ENCODE measurements at places on chromosomes 3 and 15.

- no peak for DNase-seq
Observed at GRCh38 chr3:159922193-159922840, 66.3 kb upstream of the IL12A start.

DNA sequence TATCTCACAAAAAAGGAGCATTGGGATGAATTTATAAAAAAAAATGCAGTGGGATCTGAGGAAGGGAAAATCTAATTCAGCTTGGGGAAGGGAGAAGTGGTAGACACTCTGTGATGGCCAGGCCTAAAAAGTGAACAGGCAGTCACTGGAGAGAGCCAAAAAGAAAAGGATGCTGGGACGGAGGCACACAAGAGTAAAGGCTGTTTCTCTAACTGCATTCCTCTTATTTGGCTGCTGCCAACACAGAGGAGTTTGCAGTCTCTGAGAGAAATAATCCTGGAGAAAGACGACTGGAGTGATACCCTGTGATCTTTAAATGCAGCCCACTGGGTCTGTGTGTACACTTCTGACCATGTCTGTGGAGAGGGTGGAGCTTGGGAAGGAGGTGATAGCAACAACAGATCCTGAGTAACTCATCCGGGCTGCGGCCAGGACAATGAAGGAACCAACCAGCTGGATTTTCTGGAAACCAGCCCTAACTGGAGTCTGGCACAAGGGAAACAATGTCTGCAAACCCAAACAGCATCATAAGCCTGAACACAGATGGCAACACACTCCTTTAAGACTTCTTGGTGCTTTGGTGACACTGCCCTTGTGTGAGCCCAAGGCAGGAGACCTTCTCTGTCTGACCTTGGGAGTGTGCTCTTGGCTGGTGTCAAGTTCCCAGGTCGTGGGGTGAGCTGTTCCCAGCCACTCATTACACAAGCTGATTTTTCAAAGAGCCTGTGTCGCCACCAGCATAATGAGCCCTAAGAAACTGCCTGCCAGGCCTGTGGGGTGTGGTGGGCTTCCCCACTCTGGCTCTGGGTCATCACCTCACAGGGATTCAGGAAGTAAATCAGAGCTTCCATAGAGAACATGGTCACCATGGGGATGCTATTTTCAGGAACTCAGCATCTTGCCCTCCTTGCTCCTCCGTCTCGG, 8.0 kb downstream of the FYCO1 start:
- peak; percentile 66 for DNase-seq

GRCh38 chr3:127454968-127455367, 135.6 kb downstream of the TPRA1 start:
- no peak for DNase-seq

DNA sequence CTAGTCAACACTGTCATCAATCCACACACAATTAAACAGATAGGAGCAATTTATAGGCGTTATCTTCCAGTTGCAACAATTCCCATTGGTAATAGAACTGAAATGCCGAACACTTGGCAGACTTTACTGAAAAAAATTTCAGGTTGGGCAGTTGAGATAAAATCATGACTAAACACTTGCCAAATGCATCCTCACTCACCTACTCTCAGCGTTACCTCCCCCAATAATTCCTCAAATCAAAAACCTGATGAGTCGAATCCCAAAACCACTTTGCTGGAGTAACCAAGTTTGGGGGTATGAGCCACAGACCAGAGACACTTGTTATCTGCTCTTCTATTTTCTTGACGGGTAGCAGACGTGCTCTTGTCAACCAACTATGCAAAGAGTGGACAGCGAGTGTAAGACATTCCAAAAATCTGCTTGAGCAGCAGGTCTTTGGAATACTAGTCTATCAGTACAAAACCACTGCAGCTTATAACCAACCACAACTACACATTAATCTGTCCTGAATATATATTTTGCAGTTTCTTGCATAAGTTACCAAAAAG, 30.3 kb downstream of the PPP1R2 start:
- peak; percentile 80 for DNase-seq

DNA sequence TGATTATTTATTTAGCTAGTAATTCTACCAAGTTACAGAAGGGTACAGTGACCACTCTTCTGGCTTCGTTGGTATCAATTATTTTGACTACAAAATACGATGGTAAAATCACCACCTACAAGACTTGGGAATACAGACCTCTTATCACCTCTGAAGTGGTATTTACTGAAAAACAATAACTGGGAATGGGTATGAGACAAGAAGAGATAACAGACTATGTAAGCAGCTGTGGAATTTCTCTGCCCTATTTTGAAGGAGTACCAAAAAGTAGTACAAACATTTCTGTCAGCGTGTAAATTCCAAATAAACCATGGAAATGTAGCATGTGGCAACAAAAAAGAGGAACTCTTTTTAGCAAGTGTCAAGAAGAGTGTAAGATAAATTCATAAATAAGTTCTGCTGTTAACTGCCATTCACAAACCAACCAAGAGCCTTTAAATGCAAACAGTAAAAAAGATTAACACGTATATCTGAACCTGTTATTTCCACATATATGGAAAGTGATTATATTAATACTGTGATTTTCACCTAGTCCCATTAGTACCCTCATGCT, 77.0 kb upstream of the SLC12A8 start:
- no peak for DNase-seq

DNA sequence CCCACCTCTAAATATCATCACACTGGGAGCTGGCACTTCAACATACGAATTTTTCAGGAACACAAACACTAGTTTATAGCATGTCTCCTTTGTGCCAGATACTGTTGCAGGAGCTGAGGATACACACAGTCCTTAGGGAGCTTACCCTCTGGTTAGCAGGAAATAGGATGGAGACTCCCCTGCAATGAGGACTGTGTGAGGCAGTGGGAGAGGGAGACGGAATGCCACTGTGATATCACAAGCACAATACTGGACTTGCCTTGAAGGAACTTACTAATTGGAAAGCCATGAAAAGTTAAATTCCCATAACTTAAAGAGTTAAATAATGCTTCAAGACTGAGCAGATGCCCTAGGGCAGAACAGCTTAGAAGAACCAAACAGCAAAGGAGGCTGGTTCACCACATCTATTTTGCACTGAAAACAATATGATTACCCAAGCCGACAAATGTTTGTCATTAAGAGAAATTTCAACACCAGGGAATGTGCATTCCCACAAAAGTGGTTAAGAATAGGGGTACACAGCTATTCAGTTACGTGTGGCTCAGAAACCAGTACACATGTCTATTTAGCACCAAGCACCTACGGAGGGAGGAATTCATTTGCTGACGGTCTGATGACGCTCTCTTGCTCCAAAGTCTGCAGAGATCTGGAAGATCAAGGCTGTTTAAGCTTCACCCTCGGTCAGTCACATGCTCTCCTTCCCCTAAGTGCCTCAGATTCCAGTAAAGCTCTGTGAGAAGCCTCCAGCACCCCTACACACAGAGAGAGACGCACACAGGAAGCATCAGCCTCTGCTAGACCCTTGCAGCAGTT, 5.2 kb downstream of the TBC1D2B start:
- DNase-seq, result peak; percentile 99

DNA sequence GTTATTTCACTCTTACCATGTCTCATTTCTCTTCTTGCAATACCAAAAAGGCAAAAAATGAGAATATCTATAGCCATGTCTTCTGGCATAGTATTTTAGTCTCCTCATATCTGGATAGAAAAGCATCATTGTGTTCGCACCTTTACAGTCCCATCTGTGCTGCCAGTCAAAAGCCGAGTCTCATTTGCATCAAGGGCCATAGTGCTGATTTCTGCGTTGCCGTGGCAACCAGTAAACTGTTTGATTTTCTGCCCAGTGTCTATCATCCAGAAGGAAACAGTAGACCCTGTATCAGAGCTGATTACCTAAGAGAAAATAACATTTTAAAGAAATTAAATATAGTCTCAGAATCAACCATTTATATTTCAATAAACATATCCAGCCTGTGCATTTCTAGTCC, 86.1 kb upstream of the SERPINI2 start:
- no peak for DNase-seq

DNA sequence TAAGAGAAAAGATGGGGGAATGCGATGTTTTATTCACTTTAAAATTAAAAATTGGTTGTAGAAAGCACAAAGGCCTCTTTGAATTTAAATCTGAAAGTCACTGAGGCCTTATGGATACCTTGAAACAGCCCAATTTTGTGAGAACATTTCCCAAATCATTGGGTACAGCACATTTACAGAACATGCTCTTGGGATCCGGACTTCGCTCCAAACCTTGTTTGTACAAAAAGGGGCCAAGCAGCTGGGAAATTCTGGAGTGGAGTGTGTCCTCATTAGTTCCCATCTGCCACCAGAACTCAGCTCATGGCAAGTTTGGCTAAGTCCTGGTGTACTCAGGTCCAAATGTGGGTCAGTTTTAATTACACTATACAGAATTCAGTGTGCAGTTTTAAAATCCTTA, 254.2 kb downstream of the ZBTB20 start:
- DNase-seq, result no peak

DNA sequence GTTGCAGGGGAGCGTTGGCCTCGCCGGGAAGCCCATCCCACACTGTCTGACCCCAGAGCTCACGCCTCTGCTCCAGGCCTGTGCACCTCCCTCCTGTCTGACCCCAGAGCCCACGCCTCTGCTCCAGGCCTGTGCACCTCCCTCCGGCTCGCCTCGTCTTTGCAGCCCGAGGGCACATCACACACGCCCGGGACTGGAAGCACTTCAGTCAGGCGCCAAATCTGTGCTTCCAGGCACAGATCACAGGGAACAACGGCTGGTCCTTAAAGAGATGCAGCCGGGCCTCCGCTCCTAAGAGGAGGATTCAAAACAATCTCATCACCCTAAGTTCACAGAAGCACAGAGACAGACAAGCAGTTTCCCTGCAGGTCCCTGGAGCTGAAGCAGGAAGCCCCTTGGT, 103.0 kb upstream of the RPL32 start:
- no peak for DNase-seq

DNA sequence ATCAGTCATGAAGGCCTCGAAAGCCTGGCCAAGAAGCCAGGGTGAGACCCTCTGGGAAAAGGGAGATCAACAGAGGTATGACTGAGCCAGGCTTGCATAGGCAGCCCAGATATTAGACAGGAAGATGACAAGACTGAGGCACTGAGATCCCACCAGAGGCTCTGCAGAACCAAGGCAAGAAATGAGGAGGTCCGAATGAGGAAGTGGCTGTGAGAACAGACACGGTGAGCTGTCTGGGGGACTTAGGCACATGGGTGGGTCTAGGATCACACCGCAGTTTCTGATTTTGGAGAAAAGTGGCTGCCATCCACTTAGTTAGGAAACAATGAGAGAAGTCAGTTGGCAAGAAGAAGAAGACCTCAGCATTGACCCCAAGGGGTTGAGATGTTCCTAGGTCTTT, 31.5 kb upstream of the PRSS50 start:
- DNase-seq, result no peak

GRCh38 chr3:14496351-14496750, 43.8 kb downstream of the GRIP2 start:
- no peak for DNase-seq

GRCh38 chr3:41489231-41489630, 289.9 kb downstream of the CTNNB1 start:
- DNase-seq, result no peak

DNA sequence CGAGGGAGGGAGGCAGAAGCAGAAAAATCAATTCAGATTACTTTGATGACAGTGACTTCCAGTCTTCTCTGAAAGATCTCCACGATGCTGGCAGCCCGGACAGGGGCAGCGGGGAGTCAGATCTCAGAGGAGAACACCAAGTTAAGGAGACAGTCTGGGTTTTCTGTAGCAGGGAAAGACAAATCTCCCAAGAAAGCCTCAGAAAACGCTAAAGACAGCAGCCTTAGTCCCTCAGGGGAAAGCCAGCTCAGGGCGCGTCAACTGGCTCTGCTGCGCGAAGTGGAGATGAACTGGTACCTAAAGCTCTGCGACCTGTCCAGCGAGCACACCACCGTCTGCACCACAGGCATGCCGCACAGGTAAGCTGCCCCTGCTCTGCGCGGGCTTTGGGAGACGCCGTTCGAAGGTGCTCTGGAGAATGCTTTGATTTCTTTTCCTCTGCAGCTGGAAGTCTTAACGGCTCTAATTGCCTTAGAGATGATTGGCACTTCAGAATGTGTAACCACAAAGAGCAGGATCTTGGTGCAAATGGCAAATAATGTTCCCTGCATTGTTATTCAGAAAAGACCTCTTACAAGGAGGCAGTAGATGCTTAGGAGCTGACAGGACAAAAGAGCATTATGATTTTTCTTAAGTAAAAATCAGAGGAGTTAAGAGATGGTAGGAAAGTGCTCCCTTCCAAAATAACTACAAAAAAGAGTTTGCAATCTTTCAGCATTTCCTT, at the start of gene KCNAB1:
Gene KCNAB1 (plus strand): TSS at position 51 of the 724 bp plus-strand sequence.
- no peak for DNase-seq

DNA sequence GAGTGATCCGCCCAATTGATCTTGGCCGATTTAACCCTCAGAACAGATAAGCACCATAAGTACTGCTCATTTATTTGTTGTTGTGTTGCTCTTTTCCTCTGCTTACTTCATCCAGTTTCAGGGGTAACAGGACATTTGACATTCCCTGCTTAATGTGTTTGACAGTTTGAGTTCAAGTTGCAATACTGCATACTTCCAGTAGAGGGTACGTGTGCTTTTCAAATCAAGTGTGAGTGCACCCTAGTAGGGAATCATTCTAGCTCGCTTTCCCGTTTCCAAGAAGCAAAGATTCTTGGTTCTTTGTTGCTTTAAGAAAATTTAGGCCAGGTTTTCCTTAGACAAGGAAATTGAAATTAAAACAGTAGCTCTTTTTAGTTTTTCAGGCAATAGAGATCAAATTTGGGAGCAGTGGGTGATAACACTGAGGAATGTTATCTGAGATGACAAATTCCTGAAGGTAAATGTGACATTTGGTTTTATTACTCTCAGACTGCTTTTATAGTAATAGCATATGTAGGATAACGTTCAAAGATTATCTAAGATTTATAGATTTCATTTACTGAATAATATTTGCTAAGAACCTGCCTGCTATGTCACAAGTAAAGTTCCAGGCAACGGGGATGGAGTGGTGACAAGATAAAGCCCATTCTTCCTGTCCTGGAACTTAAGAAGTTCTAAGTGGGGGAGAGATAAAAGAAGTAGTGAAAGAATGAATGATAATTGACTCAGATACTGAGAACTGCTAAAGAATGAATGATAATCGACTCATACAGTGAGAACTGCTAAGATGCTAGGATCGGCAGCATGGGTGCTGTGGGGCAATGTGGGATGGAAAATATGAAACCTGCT, 73.3 kb downstream of the SYNPR start:
- peak; percentile 71 for DNase-seq

DNA sequence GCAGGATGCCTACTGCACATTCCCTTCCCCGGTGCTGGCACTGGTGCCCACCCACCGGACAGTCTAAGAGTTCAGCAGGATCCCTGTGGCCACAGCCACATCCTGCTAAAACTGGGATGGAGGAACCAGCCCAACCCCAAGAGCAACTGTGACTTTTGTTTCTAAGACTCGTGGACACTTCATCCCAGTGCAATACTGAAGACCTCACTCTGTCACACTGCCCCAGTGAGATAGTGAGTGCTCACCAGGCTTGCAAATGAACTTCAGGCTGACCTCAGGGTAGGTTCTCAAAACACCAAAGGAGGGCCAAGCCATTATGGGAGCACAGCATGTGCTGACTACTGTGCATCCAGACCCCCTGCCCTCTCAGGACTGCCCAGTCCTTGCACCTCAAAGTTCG, 46.7 kb upstream of the MTMR14 start:
- DNase-seq, result no peak
